C1 segment of cervical spinal cord (tissue), 14 donors: ENCODE measurements at places on chromosomes 16 and 17.

- no peak for DNase-seq
Observed at GRCh38 chr17:15920758-15921239, 24.1 kb upstream of the ADORA2B start.

- DNase-seq, result no peak
Observed at GRCh38 chr17:77542011-77542410, 401.2 kb downstream of the SEC14L1 start.

DNA sequence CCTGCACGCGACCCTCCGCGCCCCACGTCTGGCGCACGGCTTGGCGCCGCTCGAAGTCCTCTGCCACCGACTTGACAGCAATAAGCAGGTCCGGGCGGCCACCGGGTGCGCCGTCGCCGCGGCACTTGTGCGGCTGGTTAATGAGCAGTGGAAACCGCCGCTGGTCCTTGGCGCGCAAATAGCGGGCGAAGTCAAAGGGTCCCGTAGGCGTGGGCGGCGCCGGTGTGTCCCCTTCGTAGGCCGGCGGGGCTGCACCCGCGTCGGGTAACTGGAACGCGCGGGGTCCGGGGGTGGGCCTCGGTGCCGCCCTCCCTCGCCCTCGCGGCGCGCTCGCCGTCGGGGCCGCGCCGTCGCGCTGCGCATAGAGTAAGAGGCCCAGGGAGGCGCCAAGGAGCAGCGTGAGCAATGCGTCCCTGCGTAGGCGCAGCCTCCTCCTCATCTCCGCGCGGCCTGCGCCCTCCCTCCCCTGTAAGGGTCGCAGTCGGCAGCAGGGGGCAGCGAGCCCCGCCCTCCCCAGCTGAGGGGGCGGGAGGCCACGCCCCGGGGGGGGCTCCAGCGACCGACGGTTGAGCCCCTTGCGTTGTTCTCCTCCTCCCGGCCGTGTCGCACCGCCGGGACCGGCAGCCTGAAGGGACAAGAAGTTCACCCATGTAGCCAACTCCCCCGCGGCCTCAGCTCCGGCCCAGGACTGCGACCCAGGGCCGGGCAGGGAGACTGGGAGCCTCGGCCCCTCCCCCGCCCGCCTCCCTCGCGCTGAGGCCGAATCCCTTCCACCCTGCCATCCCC is 558 bp downstream of the B3GNT9 start:
- DNase-seq, result no peak

GRCh38 chr17:48023400-48024148 is 14.0 kb downstream of the COPZ2 start:
- DNase-seq, result peak; percentile 39

GRCh38 chr16:13969711-13970110 is 49.8 kb downstream of the ERCC4 start:
- no peak for DNase-seq

GRCh38 chr17:42691021-42691545 is 8.8 kb downstream of the CNTNAP1 start:
- no peak for DNase-seq

DNA sequence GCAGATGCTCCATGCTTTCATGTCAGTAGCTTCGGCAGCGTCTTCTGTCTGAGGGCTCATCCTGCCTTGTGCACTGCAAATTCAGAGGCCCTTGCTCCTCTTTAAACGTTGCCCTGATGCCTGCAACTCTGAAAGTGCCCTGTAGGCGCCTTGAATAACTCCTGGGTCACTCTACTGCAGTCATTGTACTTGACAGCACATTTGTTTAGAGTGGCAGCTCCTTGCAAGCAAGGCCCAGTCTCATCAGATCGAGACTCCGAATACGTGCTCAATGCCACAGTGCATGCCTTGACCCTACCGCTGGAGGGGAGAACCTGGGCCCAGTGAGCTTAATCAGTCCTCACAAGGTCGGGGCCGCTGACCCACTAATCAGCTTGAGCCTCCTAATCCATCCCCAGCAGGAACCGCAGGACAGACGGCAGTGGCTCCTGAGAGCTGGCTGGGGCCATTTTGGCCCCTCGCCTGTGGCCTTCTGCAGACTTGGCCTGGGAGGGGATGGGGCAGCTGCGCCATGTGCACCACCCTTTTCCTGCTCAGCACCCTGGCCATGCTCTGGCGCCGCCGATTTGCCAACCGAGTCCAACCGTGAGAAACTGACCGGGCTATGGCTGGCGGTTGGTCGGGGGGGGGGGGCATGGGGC is at the start of gene PRCD:
TSS of gene PRCD (plus strand) at position 414 of the 641 bp plus-strand sequence. CDS start at position 512, 98 bp downstream.
- no peak for DNase-seq

- peak; percentile 3 for DNase-seq
Observed at GRCh38 chr17:79388556-79389295, 222.1 kb downstream of the RBFOX3 start.

DNA sequence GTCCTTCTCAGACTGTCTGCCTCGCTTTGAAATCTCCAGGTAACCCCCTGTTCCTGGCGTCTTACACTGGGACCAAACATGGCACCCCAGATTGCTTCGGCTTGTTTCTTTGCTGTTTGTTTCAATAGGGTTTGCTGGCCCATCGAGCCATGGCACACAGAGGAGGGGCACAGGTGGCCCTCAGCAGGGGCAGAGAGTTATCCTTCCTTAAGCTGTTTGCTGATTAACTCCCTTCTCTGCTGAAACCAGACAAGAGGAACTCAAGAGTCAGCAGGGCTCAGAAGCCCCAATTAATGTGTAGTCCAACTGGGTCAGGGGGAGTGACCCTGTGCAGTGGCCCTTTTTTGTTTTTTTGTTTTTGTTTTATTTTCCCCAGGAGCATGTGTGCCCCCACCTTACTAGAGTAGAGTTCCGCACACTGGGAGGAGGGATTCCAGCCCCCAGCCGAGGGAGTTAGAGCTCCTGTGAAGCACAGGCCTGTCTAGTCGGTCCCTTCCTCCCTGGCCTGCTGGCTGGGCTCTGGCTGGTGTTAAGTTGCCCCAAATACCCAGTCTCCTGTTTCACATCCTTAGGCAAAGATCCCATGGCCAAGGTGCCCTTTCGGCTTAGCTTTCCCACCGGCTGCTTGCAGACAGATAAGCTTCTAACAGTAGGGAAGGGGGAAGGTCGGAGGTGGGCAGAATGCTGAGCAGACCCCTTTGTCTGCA is 39.3 kb downstream of the YPEL2 start:
- DNase-seq, result no peak

GRCh38 chr17:29777663-29778062 is 152.4 kb downstream of the SSH2 start:
- DNase-seq, result no peak

GRCh38 chr16:31243734-31244670 is 15.8 kb upstream of the ITGAM start:
- DNase-seq, result no peak

- no peak for DNase-seq
Observed at GRCh38 chr16:11637320-11637719, 30.9 kb upstream of the SNN start.

- DNase-seq, result no peak
Observed at GRCh38 chr17:76562734-76563148, 22.9 kb downstream of the PRCD start.

- no peak for DNase-seq
Observed at GRCh38 chr16:78761427-78761826, 662.0 kb downstream of the WWOX start.

GRCh38 chr16:23562505-23562904 is 5.0 kb downstream of the UBFD1 start:
- DNase-seq, result no peak

- no peak for DNase-seq
Observed at GRCh38 chr17:79046197-79046915, 22.4 kb downstream of the C1QTNF1 start.

- DNase-seq, result no peak
Observed at GRCh38 chr16:17168181-17168580, 302.6 kb downstream of the XYLT1 start.

DNA sequence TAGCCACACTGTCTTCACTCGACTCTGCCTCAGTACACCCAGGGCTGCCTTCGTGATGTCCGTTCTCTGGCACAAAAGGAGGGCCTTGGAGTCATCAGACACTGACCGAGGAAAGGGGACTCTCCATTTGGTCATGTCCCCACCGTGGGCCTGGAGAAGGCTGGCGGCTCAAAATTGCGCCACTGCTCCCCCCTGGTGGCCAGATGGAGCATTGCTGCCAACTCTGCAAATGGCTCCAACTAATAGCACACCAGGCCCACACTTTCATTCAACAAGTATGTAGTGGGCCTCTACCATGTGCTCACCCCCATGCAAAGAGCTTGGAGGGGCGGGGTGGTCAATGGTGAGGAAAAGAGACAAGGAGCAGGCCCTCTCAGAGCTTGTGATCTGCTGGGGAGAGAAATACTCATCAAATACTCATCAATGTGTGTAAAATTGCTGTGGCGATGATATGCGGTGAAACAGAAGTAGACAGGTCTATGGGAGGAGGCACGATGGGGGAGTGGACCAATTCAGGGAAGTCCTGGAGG is 5.2 kb upstream of the GRIN2C start:
- peak; percentile 77 for DNase-seq

- no peak for DNase-seq
Observed at GRCh38 chr16:48318630-48319029, 66.6 kb downstream of the SIAH1 start.

DNA sequence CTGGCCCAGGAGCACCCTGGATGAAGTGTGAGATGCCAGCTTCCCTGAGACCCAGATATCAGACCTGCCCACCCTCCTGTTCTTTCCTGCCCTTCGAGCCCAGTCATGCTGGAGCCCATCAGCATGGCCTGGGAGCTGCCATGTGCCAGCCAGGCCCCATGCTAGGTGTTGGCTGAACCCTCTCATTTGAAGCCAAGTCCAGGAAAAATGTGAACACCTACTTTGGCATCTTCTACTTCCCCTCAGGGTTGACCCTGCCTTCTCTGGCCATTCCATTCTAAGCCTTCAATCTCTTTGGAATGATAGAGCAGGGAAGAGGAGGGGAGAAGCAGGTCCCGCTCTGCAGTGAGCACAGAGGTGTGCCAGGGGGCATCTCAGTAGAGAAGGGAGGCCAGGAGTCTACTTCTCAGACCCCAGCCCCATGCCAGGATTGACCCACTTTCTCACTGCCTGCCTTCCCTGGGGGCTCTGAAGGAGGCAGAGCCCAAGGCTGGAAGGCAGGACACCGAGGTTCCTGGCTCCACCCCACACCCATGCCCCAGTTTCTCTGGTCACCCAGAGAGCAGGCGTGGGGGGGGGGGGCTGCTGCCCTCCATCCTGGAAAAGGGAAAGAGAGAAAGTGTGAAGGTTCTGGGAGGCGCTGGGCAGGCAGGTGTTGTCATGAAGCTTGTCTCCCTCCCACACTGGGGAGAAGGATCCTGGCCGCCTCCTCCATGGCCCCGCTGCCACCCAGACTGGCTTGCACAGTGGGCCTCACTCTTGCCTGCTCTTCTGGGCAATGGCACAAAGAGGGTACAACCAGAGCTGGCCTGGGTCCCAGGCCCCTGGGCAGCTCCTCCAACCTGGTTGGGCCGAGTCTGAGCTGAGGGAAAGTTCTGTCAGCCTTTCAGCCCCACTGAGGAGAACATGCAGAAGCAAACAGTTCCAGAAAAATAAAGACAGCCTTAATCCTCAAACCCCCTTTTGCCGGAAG is 9.3 kb downstream of the HDAC5 start:
- DNase-seq, result peak; percentile 42

DNA sequence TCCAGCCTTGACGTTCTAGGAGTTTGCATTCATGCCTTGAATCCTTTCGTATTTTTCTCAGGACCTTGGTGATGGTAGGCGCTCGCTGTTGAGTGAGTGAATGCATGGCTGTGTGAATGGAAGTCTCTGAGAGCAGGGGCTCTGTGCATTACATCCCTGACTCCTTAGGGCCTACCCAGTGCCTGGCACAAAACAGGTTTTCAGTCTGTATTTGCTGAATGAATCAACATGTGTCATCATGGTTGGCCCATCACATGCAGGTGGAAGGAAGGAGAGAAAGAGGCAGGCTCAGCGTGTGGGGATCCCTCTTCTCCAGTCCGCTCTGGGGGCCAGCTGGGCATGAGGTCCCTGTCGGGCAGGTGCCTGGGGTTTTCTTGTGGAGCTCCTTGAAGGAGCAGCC is 8.7 kb downstream of the RAP1GAP2 start:
- DNase-seq, result no peak

GRCh38 chr17:38921756-38922411 is 3.5 kb upstream of the LASP1NB start:
- DNase-seq, result no peak

DNA sequence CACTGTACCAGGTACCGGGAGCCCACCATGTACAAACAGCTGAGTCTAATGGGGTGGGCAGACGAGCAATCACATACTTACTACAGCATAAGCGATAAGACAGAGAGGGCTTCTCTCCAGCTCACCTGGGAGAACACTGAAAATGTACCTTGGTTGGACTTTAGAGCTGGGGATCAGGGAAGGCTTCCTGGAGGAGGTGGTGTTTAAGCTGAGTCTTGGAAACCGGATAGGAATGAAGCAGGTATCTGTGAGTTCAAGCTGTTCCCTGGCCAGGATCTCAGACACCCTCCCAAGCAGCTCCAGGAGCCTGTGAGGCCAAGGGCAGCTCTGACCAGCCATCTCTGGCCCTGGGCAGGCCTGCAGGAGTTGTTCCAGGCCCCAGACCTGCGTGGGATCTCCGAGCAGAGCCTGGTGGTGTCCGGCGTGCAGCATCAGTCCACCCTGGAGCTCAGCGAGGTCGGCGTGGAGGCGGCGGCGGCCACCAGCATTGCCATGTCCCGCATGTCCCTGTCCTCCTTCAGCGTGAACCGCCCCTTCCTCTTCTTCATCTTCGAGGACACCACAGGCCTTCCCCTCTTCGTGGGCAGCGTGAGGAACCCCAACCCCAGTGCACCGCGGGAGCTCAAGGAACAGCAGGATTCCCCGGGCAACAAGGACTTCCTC is 8.0 kb upstream of the SERPINF1 start:
- DNase-seq, result no peak

GRCh38 chr17:66322764-66323163 is 20.4 kb downstream of the PRKCA start:
- DNase-seq, result no peak

- DNase-seq, result no peak
Observed at GRCh38 chr16:54031107-54031760, 255.4 kb downstream of the IRX3 start.

DNA sequence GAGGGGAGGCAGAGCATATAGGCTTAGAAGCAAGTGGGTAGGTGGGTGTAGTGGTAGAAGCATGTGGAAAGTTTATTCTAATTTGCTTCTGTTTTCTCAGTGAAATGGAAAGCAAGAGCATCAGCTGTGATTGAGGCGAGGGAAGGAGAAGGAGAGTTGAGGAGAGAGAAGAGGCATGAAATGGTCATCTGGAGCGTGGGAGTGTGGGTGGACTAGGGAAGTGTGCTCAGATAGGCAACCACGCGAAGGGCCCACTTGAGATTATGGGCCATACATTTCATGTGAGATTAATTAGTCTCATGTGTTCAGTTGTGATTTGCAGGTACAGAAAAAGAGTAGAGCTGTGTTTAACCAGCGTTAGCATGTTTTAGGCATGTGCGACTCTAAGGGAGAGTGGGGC is 20.8 kb upstream of the CDC6 start:
- DNase-seq, result no peak

DNA sequence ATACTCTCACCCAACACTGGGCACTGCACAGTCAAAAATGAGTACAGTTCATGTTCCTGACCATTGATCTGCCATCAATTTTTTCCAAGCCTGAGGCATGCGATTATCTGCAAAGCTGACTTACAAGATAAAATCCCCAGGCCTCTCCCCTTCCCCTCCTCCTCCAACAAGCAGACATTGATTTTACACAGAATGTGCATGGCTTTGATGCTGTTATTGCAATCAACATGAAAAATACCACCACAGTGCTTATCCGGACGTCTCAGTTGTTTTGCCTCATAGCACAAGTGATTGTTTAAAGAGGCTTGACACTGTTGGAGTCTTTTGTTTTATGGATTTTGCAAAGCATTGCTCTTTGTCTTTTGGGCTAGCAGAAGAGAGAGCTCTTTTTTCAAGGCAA is 163.8 kb downstream of the TOX3 start:
- no peak for DNase-seq

GRCh38 chr17:14301279-14302090 is 604 bp downstream of the HS3ST3B1 start:
- DNase-seq, result no peak

GRCh38 chr16:73142053-73142854 is 94.3 kb upstream of the ZFHX3 start:
- DNase-seq, result no peak
